Kidney epithelial cell (primary cell): ENCODE measurements at places on chromosomes 4 and X. TPM values are rescaled to one million over a fixed set of nuclear protein-coding genes. Genes with fewer than 3 reads are reported as not detected.

NAT8L gene
- 9.0 and 9.4 TPM in 2 replicates for total RNA-seq

DNA sequence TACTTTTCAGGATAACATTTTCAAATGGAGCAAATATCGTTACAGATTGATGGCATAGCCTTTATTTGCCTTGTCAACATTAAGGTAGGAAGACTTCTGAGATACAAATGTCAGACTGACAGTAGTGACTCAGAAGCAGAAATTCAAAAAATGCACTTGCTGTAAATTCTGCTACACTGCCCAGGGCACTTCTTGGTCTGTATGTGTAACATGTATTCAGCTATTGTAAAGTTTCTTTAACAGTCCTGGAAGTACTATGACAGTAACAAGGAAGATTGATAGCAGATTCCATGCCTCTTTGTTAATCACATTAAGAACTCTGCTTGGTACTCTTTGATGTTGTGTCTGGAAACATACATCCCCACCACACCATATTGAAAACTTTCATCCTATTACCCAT lies 69.6 kb upstream of the PCDH18 start:
- DNase-seq = no peak

GRCh38 chrX:119030990-119031389 lies 41.8 kb upstream of the CT47C1 start:
- no peak for DNase-seq

GRCh38 chr4:2842687-2843262 lies 869 bp upstream of the ADD1 start:
- no peak for DNase-seq

DNA sequence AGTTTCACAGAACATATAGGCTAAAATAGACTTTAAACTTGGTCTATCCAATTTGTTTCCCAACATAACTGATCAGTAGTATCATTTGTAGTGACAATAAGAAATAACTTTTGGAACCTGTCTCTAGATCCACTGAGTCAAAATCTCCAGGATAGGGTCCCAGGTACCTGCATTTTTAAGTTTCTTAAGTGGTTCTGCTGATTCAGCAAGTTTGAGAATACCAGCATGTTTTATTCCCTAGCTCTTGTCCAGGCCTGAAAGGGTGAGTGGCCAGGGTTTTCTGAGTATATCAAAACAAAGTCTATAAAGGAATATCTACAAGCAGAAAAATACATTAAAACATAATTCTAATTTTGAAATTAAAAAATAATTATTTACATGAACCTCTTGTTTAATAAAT lies 573.1 kb upstream of the POU3F4 start:
- no peak for DNase-seq

GRCh38 chrX:7889680-7890079 lies 37.5 kb downstream of the PNPLA4 start:
- DNase-seq = peak; percentile 2

DNA sequence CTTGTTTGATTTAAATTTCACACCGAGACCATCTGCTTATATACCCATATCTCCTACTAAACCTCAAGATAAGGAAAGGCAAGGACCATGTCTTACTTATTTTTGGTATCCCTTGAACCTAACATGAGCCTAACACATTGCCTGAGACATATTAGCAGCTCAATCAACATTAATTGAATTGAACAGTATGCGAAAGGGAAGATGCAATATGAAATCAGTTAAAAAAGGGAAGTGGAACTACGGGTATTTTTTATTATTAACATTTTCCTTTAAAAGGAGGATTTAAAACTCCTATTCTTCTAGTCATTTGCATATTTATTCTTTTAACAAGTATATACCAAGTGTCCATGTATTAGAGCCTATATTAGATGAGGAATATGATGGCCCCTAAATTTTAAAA lies 197.0 kb downstream of the CAMK2D start:
- no peak for DNase-seq

GRCh38 chr4:123401271-123402120 lies 4.9 kb downstream of the SPRY1 start:
- no peak for DNase-seq
